ENCODE measurements at places on chromosomes 2 and 18.
A peak's percentile ranks its signal among the peaks of the same experiment; 100 is the strongest.

DNA sequence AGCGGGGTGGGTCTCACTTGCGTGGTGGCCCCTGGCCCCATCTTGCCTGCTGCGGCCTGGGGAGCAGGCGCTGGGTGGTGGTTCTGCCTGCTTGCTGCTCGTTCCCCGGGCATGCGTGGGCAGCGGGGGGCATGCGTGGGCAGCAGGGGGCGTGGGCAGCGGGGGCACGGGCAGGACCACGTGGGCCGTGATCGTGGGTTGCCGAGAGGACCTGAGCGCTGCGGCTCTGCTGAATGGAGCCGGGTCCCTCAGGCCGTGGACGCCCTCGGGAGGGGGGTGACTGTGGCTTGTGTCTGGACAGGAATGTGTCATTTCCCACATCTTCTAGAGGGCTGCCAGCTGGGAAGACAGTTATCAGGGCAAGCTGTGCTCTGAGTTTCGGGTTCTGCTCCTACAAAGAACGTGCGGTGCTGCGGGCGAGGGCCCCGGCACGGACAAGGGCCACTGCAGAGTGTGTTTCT lies 8.3 kb upstream of the GAL3ST2 start:
- peaks cover 2% of the 10 kb centered on the region for H3K36me3 ChIP-seq
- H3K4me3 ChIP-seq: no peak overlapping the region
- H3K27ac ChIP-seq: no peak overlapping the region
- no peak for DNase-seq

DNA sequence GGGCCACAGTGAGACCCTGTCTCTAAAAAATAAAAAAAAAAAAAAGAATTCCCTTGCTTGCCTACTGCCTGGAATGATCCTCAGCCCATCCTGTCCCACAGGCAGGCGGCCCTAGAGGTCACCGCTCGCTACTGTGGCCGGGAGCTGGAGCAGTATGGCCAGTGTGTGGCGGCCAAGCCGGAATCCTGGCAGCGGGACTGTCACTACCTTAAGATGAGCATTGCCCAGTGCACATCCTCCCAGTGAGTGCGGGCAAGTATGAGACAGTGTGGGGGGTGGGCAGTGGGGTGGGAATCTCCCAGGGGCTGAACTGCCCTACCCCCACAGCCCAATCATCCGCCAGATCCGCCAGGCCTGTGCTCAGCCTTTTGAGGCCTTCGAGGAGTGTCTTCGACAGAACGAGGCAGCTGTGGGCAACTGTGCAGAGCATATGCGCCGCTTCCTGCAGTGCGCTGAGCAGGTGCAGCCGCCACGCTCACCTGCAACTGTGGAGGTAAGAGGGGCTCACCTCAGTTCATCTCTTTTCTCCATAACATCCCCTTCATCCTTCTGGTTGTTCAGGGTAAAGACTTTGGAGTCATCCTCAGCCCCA lies 1.6 kb downstream of the CHCHD5 start:
- peak overlapping the region; percentile 96 for H3K4me3 ChIP-seq
- peaks cover 20% of the 10 kb centered on the region for H3K36me3 ChIP-seq
- H3K4me1 ChIP-seq: peaks cover 39% of the 10 kb centered on the region
- H3K27ac ChIP-seq: no peak overlapping the region

GRCh38 chr2:210862283-210863065 lies 306.1 kb downstream of the CPS1 start:
- H3K4me1 ChIP-seq: no peaks in the 10 kb centered on the region
- H3K27me3 ChIP-seq: no peaks in the 10 kb centered on the region
- H3K4me3 ChIP-seq: no peak overlapping the region
- H3K27ac ChIP-seq: no peak overlapping the region

DNA sequence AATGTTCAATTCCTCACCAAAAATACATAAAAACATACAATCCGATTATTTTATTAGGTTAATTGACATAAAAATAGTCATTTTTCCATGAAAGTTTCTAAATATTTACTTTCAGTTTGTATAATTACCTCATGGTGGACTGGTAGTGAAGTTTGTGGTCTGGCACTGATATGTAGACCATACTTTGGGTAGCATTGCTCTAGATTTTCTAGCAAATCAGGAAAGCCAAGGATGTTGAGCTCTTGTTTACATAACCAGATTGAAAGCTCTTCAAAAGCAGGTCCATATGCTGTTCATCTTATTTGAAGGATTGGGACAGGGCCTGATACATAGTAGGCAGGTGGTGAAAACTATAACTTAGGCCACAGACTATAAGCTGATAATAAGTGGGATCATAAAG lies 61.8 kb downstream of the COMMD1 start:
- H3K4me3 ChIP-seq: no peak overlapping the region
- H3K36me3 ChIP-seq: no peaks in the 10 kb centered on the region
- H3K4me1 ChIP-seq: peaks cover 6% of the 10 kb centered on the region
- no peak overlapping the region for H3K27ac ChIP-seq
- H3K27me3 ChIP-seq: no peaks in the 10 kb centered on the region

DNA sequence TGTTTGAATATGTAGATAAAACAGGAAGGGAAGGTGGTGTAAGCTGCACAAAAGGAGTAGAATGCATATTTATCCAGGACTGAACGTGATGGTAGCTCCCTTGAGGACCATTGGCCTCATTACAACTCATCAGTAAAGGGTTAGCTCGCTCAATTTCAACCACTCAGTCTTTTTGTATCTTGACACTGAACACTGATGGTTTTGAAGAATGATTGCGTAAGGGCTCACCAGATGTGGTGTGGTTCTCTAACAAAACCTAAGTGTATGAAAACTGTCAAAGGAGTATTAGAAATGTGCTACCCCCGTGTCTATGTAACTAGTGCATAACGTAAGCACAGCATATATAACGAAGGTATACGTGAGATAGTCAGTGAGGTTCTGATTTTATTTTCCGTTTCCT lies 272.4 kb upstream of the THSD7B start:
- no peak overlapping the region for H3K27ac ChIP-seq
- H3K36me3 ChIP-seq: no peaks in the 10 kb centered on the region
- no peaks in the 10 kb centered on the region for H3K4me1 ChIP-seq
- H3K4me3 ChIP-seq: no peak overlapping the region

DNA sequence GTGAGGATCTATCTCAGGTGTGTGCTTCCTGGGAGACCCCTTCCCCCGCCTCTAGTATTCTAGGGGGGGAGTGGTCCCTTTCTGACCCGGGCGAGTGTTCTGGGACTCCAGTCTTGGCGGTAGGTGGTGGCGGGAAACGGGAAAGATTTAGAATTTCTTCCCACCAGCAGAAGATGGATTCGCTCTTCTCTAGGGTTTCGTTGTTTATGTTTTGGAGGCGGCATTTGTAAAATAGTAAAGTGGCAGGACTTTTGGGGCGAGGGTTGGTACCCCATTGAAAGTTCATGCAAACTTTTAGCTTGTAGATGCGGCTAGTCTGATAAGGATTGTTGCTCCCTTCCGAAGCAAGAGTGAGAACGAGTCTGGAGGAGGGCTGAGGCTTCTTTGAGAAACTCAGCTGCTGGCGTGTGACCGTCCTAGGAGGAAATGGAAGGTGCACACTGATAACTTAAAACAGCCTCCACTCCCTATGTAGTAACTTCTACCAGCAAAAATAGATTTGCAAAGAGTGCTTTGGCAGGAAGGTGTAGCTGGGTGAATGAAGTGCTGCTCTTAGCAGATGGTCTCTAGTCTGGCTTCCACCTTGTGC lies 412 bp downstream of the GPD2 start:
- no peaks in the 10 kb centered on the region for H3K27me3 ChIP-seq
- H3K27ac ChIP-seq: peak overlapping the region; percentile 97
- DNase-seq: no peak
- H3K4me1 ChIP-seq: peaks cover 14% of the 10 kb centered on the region
- peak overlapping the region; percentile 95 for H3K4me3 ChIP-seq
- H3K36me3 ChIP-seq: peaks cover 17% of the 10 kb centered on the region

- H3K4me1 ChIP-seq: peaks cover 27% of the 10 kb centered on the region
- no peaks in the 10 kb centered on the region for H3K27me3 ChIP-seq
- H3K4me3 ChIP-seq: peak overlapping the region; percentile 55
- H3K36me3 ChIP-seq: peaks cover 17% of the 10 kb centered on the region
- no peak for DNase-seq
- peak overlapping the region; percentile 81 for H3K27ac ChIP-seq
Observed at GRCh38 chr18:58886864-58887612, 22.4 kb downstream of the ZNF532 start.

DNA sequence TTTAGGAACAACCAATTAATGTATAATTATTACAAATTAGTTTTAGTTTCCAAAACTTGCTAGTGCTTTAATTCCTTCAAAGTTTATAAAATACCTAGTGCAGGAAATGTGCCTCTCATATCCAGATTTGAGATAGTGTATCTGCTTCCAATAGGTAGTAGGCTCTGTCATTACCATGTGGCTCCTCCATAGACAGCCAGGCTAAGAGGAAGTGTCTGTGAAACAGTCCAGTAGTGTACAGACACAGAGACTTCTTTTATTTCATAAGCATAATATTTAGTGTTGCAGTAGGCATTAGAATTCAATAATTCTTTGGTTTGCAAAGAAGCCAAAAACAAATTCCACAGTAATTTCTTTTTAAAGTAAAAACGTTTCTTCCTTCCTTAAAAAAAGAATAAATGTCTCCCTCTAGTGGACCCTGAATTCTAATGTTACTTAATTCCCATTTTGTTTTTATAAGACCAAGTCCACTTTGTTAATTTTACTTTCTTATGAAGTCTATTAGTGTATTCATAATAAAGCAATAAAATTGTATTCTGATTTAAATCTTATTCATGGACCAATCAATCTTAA lies 101.2 kb downstream of the NEB start:
- no peak overlapping the region for H3K27ac ChIP-seq
- DNase-seq: no peak
- no peak overlapping the region for H3K4me3 ChIP-seq
- H3K4me1 ChIP-seq: peaks cover 9% of the 10 kb centered on the region

GRCh38 chr2:119144806-119145205 lies 13.7 kb downstream of the C1QL2 start:
- no peak overlapping the region for H3K27ac ChIP-seq
- H3K4me3 ChIP-seq: no peak overlapping the region
- no peaks in the 10 kb centered on the region for H3K4me1 ChIP-seq
- no peak for DNase-seq

DNA sequence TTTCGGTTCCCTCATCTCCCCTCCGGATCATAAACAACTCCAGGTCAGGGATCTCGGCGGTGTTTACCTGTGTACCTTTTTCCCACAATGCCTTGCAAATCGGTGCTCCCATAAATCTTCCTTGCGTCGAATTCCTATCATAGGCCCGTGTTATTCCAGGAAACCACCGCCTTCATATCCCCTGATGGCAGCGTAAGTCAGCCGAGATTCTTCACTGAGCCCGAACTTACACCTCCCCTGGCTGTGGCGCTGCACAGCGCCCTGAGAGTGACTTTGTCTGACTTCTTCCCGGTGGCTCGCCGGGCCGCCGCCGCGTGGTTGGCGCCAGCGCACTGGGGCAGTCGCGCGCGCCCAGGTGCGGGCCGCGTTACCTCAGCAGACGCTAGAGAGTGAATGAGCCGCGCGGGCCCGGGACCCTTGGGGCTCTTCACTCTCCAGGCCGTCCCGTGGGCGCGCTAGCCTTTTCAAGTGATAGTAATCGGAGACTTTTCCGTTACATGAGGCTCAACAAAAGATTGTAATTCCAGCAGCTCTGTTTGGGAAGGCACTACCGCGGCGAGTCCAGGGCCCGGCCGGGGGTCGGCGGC lies 101.6 kb downstream of the SPTBN1 start:
- peaks cover 73% of the 10 kb centered on the region for H3K4me1 ChIP-seq

- no peak overlapping the region for H3K4me3 ChIP-seq
- peaks cover 22% of the 10 kb centered on the region for H3K4me1 ChIP-seq
- no peak for DNase-seq
Observed at GRCh38 chr2:231159306-231159705, 34.5 kb upstream of the HTR2B start.

DNA sequence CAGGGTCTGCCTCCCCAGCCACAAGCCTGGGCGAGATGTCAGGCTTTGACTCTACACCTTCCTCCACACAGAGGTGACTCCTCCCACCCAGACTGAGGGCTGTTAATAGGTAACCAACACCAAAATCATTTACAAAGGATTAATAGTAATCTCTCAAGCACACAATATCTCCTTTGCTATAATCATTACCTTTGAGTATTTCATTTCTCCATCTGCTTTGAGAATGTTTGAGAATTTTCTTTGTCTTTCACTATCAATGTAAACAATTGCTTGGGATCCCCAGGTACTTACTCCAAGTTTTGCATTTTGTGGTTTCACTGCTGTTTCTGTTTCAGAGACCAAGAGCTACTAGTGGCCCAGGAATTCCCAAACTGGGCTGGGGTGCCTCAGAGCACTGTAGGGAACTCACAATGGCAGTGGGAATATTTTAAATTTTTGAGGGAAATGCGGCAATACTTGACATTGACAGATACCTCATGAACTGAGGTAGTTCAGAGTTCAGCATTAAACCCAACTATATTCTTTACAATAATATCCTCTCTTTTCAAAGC lies 166.4 kb upstream of the MGAT5 start:
- H3K4me3 ChIP-seq: no peak overlapping the region
- H3K36me3 ChIP-seq: no peaks in the 10 kb centered on the region
- no peak overlapping the region for H3K27ac ChIP-seq
- peaks cover 5% of the 10 kb centered on the region for H3K4me1 ChIP-seq

GRCh38 chr2:175766880-175767279 lies 235.2 kb downstream of the LNPK start:
- DNase-seq: no peak
- H3K27me3 ChIP-seq: no peaks in the 10 kb centered on the region
- H3K27ac ChIP-seq: no peak overlapping the region
- H3K4me3 ChIP-seq: no peak overlapping the region

DNA sequence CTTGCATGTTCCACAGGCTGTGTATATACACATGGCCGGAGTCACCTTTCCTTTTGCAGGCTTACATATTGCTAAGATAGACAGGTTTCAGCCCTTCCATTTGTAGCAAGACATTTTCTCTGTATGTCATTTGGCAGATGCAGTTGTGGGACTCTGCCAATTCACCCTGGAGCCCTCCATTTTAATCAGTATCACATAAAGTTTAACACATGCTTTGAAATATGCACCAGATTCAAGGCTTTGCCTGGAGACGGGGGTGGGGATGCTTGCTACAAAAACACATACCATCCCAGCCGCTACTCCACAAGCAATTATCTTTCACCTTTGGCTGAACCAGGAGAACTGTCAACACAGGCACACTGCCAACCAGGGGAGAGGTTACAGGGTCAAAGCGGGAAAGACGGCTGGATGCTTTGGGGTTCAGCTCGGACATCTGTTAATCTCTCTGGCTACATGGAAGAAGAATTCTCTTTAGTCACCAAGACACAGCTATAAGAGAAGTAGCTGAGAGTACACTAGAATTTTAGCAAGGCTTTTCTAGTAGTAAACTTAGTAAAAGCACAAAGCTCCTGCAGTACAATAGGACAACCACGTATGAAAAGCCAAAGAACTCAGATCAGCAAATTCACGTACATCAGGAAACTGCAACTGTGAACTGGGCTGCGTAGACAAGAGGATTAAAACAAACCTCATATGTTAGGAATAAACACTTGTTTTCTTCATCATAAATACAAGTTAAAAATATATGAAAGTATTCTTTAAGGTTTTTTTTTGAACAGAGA lies 130.9 kb downstream of the EXOC6B start:
- H3K4me1 ChIP-seq: no peaks in the 10 kb centered on the region
- peaks cover 15% of the 10 kb centered on the region for H3K36me3 ChIP-seq
- H3K27me3 ChIP-seq: no peaks in the 10 kb centered on the region
- no peak for DNase-seq
- no peak overlapping the region for H3K4me3 ChIP-seq
